Activated CD4-positive, alpha-beta T cell treated with anti-CD3 and anti-CD28 coated beads for 36 hours (primary cell): ENCODE measurements at places on chromosomes 5 and 9. TPM values are rescaled to one million over a fixed set of nuclear protein-coding genes. Genes with fewer than 3 reads are reported as not detected.

Gene NRARP
- total RNA-seq = 2.1 TPM

Gene GCNT4
- total RNA-seq = 1.9 TPM

Gene CCNH
- 62.7 TPM for total RNA-seq

Gene ANKRD34B
- 0.07 TPM for total RNA-seq

Gene PCDHGA4
- total RNA-seq = 0.11 TPM

Gene IGFBPL1
- total RNA-seq = 0.21 TPM

- DNase-seq = no peak
These were observed 127.8 kb upstream of the GLRA1 start for GRCh38 chr5:152052470-152052869.

DNA sequence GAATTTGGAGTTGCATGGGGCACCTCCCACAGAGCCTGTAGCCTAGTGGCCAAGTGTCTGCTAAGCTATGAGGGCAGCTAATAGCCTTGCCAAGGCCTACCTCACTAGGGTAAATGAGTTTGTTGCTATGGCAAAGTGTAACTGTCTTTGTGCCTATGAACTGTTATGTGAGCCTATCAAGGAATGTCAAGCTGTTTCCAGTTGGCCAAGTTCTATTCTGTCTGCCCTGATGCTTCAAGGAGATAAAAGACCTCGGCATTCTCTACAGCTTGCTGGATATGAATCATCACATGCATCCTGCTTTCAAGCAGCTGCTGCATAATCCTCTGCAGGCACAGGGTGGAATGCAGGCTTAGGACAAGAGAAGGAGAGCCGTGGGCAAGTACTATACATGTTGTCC lies 69.8 kb upstream of the CCDC112 start:
- DNase-seq = no peak

DNA sequence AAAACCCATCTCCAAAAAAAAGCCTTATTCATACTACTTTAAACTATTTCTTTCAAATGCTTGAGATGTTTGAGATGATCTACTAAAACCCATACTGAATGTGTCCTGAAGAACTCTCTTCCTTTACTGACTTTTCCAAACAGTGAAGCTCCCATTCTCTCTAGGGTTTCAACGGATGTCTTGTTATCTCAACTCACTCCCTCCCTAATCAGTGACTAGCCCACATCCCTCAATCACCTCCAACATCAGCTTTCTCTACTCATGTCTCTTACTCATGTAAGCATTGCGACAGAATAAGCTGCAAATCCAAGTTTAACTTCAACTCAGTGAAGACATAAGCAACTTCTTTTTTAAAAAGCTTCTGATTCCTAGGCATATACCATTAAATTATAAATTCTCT lies 42.1 kb downstream of the WDR41 start:
- DNase-seq = no peak

DNA sequence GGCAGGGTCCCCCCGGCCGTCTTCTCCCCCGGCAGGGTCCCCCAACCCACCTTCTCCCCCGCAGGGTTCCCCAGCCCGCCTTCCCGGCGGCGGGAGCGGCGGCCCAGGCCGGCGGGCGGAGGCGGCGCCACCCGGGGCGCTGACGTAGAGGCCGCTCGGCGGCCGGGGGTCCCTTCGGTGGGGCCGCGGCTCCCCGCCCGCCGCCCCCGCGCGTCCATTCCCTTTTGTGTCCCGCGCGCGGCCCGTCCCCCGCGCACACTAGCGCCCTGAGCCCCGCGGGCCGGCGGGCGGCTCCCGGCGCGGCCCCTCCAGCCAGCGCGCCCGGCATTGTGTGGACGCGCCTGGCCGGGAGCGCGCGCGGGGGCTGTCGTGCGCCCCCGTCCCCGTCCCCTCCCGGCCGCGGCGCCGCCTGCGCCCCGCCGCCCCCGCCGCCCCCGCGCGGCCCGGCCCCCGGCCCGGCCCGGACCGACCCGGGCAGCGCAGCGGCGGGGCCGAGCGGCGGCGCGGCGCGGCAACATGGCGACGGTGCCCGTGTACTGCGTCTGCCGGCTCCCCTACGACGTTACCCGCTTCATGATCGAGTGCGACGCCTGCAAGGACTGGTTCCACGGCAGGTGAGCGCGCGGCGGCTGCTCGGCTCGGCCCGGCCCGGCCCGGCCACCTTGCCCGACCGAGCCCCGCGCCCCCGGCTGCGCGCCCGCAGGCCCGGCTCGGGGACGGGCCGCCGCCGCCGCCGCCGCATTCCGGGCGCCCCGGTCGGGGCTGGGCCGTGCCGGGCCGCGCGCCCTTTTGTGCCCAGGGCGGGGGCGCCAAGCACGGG lies at the start of gene PHF2:
Gene PHF2 (plus strand): TSS at position 327 of the 820 bp plus-strand sequence. CDS start 190 bp downstream, at position 517.
- peak; percentile 50 for DNase-seq

GRCh38 chr9:110114859-110115201 lies 93.1 kb downstream of the C9orf152 start:
- no peak for DNase-seq

DNA sequence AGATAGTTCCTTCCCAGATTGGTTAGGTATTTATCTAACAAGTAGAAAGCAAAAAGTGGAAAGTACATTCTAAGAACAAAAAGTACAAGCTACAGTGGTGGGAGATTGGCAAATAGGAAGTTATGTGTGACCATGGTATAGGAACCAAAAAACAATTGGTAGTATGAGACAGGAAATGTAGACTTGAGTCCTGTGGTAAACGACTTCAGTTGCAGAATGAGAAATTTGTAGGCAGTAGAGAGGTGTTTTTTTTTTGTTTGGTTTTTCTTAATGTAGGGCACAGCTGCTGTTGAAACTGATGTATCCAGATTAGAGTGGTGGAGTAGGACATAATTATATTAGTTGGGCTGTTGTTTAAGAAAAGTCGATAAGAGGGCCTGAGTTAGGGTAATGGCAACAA lies 72.0 kb downstream of the CCNH start:
- no peak for DNase-seq

- no peak for DNase-seq
These were observed 163.0 kb downstream of the SPOCK1 start for GRCh38 chr5:137336161-137336560.

GRCh38 chr9:81317223-81317622 lies 372.1 kb downstream of the TLE1 start:
- peak; percentile 4 for DNase-seq

DNA sequence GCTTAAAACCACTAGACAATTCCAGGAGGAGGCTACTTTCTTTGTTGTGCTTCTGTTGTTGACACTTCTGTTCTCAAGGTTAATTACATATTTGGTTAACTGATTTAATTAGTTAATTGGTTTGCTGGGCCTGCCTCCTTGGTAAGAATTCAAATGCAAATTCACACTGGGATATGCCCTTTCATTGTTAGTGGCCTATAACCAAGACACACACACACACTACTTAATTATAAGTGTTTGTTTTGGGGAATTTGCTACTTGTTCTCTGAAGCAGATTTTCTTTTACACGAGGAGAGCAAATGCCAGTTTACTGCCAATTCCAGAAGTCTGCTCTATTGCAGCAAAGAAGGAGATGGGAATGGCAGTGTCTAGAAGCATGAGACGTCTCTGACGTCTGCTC lies 101.6 kb upstream of the BASP1 start:
- no peak for DNase-seq

DNA sequence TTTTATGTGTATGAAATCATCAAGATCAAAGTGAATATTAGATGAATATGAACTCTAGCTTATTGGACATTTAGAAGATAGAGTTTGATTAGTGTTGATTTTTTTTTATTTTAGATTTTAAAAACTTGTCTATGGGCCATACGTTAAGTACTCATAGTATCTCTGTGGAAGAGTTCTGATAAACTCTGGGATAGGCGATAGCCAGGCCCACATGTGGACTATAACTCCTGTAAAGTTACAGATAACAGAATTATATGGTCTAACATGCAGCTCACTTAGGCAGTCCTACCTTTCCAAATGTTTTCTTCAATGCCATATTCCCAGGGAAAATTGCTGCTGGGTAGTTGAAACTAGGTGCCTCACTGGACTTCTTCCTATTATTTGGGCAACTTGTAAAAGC lies 10.4 kb downstream of the SLC31A1 start:
- DNase-seq = no peak

DNA sequence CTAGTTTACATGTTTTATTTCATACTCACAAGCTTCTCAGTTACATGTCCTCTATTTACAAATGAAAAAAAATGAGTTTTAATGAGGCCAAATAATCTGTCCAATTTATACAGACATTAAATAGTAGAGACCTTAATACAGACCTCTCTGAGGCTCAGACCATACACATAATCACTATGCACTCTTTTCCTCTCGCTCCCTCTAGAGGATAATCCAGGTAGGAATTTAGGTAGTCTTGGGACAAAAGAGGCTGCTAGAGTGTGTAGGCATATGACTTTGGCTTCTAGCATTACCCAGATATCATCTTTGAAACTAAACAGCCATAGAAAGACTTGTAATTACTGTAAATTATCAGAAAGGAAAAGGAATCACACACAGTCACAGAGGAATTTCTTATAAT lies 444.7 kb downstream of the HINT1 start:
- DNase-seq = no peak

DNA sequence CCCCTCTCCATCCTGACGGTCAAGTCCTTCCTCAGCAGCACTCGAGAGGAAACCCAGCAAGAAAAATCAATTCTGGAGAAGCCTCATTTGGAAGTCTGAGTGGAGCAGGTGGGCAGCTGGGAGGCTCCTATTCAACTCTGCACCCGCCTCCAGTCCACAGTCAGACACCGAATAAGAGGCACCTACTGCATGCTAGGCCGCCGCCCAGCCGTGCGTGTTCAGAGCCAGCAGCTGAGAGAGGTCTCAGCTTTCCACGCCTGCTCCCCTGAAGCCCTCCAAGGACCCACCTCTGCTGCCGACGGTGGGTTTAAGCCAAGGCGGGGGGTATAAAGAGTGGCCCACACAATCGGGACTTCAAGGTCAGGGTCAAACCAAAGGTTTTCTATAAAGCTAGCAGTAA lies 41.9 kb downstream of the VAV2 start:
- DNase-seq = no peak

DNA sequence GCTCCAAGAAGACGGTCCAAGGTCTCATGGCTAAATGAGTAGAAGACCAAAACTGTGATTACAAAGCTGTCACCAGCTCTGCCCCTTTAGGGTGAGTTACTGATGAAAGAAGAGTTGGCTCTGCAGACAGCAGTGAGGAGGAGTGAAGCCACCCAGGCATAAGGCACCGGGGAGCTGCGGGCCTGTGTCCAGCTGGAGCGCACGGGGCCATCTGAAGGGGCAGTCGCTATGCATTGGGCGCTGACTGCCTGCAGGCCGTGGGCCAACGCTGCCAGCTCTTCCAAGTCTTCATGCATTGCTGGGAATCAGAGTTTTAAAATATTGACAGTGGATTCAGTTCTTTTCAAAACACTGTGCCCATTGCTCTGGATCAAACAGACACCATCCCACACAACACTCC lies 70.3 kb downstream of the DAPK1 start:
- DNase-seq = no peak

- no peak for DNase-seq
These were observed 481.9 kb downstream of the ZNF608 start for GRCh38 chr5:124264499-124264898.

- DNase-seq = peak; percentile 74
These were observed 142.3 kb downstream of the SMARCA2 start for GRCh38 chr9:2157277-2158110.

DNA sequence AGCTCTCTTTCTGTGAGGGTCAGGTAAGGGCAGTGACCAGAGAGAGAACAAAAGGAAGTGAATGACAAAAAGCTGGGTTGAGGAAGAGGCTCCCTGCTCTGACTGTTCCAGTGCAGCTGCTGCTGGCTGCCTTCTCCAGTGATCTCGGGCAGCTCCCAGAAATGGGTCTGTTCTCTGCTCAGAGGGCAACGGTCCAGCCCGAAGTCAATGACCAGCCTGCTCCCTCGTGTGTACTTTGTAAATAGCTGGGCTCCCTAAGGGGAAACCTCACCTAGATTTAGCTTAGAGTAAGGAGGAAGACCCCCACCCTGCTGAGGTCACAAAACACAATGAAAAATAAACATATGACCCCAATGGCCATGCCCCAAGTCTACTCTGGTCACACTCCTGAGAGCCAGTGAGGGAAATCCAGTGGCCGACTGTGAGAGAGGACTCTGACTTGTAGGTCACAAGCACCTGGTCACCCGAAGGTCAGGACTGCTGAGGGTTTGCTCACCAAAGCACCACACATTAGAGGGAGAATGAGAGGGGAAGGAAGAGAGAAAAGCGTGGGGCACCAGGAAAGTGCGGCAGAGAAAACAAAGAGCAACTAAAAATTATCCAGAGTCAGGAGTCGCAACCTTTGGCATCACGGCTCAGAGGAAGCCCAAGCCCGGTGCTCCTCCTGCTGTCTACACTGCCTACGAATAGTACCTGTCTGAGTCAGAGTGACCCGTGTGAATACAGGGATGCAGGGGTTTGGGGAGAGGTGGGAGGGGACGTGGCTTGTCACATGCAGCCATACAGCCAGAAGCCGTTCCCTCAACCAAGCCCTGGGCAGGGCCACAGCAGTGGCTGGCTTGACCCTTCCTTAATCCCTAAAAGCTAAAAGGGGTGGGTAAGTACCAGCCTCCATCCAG lies 19.8 kb downstream of the NIPAL4 start:
- DNase-seq = no peak
